Posterior vena cava (tissue), 2 donors: ENCODE measurements at places on chromosomes 2 and 18. TPM values are rescaled to one million over a fixed set of nuclear protein-coding genes. Genes with fewer than 3 reads are reported as not detected.

OR6B2 gene
- total RNA-seq: not detected

SEPTIN10 gene
- 115 TPM for total RNA-seq

RAB17 gene
- 2.0 TPM for total RNA-seq

SLC9A4 gene
- total RNA-seq: not detected

BOLL gene
- total RNA-seq: not detected

FOXD4L1 gene
- total RNA-seq: not detected

CRYGB gene
- total RNA-seq: not detected

DCDC2C gene
- total RNA-seq: not detected

CXCR1 gene
- 1.1 TPM for total RNA-seq
